ENCODE measurements at places on chromosomes 6 and 20.

GRCh38 chr20:43744966-43745730 lies 18.3 kb upstream of the GTSF1L start:
- DNase-seq, result no peak

GRCh38 chr20:2847802-2848201 lies 7.3 kb downstream of the VPS16 start:
- no peak for DNase-seq

- DNase-seq, result no peak
Observed at GRCh38 chr20:22575087-22575721, 9.2 kb downstream of the FOXA2 start.

GRCh38 chr6:99151634-99152346 lies 197.7 kb downstream of the FAXC start:
- no peak for DNase-seq

- DNase-seq, result no peak
Observed at GRCh38 chr6:82095091-82095490, 152.5 kb downstream of the IBTK start.

DNA sequence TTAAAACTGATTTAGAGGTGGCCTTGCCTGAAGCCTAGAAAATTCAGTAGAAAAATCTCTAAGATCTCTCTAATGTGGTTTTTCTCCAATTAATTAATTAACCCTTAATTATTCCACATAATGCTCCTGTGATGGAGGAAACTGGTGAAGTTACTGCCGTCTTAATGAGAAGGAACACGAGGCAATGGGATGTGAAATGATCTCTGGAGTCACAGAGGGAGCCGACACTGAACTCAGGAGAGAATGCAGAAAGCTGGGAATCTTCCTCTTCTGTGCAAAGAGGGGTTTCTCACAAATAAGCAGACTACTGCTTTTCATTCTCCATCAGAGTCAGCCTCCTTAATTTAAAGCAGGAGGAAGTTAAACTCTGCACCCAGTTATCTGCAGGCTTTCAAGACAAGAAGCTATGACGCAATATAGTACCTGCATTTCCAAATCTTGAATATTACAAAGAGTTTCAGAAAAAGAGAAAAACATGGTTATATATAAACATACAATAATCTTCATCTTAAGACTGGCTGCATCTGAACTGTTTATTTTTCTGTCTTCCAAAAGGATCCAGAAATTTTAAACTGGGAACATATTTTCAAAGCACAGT lies 18.1 kb upstream of the SNRPB2 start:
- DNase-seq, result no peak

GRCh38 chr6:3753228-3753835 lies 1.8 kb upstream of the PXDC1 start:
- DNase-seq, result no peak

DNA sequence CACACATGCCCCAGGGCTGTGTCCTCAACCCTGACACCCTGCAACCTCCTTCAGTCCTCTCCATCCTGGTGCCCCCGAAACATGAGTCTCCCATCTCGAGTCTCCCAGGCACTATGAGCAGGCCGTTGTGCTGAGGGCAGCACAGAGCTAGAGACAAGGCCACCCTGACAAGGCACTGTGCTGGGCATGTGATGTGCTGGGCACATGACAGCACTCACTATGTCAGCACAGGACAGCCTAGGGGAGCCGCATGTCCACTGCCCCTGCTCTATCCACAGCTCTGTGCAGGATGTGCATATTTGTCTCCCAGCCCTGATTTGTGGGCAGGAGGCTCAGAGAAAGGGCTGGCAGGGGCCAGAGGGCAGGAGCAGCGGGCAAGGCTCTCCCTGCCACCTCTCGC lies 362.1 kb upstream of the AGPAT4 start:
- DNase-seq, result no peak

DNA sequence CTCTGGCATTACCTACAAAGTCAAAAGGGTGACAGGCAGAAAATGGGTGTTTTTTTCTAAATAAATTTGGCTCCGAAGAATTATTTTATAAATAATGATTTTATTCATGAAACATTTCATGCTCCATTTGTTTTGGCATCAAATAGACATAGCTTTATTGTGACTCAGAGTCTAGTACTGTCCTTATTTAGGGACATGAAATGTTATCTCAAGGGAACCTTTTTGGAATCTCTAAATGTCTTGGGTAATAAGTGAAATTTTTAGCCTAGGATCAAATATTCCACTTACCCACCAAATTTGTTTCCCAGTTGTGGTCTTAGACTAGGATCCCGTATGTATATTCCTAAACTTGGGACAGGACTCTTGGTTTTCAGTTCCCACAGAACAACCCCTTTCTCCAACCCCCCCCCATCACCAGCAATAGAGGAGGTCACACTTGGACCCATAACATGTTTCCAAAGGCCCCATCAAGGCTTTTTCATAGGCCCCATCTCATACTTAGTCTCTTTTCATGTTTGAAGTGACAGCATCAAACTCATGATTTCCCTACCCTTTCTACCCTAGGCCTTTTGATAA lies 81.8 kb downstream of the JAG1 start:
- DNase-seq, result no peak

DNA sequence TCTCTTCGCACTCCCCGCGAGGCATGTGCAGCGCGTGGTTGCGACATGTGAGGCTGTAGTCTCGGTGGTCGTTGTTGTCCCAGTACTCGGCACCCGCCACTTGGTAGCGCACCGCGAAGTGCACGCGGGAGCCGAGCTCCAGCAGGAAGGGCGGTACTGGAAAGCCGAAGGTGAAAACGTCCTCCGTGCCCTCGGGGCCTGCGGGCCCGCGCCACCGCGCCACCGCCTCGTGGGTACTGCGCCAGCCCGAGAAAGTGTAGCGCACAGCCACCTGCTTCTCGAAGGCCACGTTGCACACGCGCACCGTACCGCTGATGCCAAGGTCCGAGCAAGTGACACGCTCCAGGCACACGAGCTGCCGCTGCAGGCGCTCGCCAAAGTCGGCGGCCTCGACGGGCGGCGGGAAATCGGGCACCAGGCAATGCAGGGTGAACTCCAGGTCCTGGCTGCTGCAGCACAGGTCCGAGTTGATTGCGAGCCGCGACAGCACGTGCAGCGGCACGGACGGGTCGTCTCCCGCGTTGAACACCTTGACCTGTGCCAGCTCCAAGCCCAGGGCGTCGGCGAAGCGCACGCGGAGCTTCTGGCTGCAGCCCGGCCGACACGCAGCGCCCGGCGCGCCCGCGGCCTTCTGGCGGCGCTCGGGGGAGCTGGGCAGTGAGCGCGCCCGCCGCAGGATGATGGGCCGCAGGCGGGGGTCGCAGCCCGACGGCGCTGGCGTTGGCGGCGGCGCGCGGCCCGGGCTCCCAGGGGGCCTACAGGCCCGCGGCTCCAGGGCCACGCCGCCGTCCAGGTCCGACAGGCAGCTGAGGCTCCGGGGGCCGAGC lies 840 bp downstream of the PPP1R3D start:
- no peak for DNase-seq

- no peak for DNase-seq
Observed at GRCh38 chr6:74161380-74161779, 465.4 kb downstream of the CD109 start.

GRCh38 chr6:37172912-37173492 lies 3.0 kb downstream of the PIM1 start:
- no peak for DNase-seq

DNA sequence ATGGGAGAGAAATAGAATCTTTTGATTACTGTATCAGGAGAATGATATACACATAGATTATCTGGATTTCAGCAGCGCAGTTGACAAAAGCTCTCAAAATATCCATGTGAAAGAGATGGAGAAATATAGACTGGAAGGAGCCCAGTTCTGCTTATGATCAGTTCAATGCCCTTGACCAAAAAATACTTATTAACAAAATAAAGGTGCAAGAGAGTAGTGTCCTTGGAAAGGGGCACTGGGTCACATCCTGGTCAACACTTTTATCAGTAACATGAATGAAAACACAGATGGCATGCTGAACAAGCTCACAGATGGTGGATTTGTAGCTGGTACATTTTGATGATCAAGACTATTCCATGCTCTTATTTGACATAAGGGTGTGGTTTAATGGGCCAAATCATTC lies 63.9 kb upstream of the PLEKHG1 start:
- no peak for DNase-seq

- DNase-seq, result no peak
Observed at GRCh38 chr6:139149383-139149782, 14.5 kb downstream of the HECA start.

- DNase-seq, result no peak
Observed at GRCh38 chr6:52053038-52053695, 34.2 kb downstream of the PKHD1 start.

GRCh38 chr6:149228311-149228955 lies 89.1 kb upstream of the TAB2 start:
- DNase-seq, result no peak

GRCh38 chr20:38835792-38836191 lies 30.3 kb downstream of the PPP1R16B start:
- DNase-seq, result no peak

GRCh38 chr6:142112451-142113061 lies 20.2 kb upstream of the GJE1 start:
- peak; percentile 71 for DNase-seq

DNA sequence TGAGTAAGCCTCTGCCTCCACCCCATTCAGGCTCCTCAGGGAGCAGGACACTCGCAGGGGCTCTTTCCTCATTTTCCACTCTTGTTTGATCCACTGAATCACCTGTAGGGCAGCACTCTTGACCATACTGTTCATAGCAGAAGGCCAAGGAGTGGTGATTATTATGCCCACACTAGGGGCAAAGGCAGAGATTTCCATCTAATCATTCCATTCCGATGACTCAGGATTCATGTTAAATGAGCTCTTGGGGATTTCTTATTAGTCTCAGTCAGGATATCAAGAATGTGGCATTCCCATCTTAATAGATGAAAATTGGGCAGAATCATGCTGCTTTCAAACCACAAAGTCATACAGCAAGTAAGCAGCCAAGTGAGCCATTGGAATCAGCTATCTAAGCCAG lies 101.9 kb upstream of the MOCS1 start:
- no peak for DNase-seq

- DNase-seq, result no peak
Observed at GRCh38 chr20:48747840-48748414, 79.9 kb downstream of the PREX1 start.

Data from omental fat pad (tissue), 4 donors.